Glutamatergic neuron (in vitro differentiated cells): ENCODE measurements at places on chromosomes 6 and 20. TPM values are rescaled to one million over a fixed set of nuclear protein-coding genes. Genes with fewer than 3 reads are reported as not detected.

The PHIP gene
- 60.0 TPM for total RNA-seq

The TSPO2 gene
- not detected for total RNA-seq

The KIF25 gene
- total RNA-seq = not detected

The ELOVL4 gene
- total RNA-seq = 37.2 TPM

The TRIM10 gene
- total RNA-seq = not detected

The CTAGE9 gene
- total RNA-seq = not detected

The SLC26A8 gene
- total RNA-seq = 0.29 TPM

The JPH2 gene
- 0.07 TPM for total RNA-seq

The TGM3 gene
- not detected for total RNA-seq
